ENCODE measurements at places on chromosomes 16 and 17.

DNA sequence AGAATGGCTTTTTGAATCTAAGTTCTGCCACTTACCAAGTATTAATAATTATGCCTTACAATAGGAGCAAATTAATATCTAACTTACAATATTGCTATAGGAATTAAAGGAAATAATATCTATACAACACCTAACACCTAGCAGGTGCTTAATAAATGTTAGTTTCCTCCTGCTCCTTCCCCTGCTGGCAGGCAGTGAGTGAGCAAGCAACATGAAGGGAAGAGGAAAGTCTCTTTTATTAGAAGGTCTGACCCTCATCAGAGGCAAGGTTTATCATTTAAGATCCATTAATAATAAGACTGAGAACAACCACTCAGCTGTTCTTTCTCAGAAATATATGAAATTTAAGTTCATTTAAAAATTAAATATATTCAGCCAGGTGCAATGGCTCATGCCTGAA, 6.7 kb upstream of the DYNC1LI2 start:
- DNase-seq = no peak

- DNase-seq = peak; percentile 8
Measured at GRCh38 chr17:828761-829160, 46.6 kb downstream of the MRM3 start.

- no peak for DNase-seq
Measured at GRCh38 chr16:68358951-68359350, 48.1 kb downstream of the PRMT7 start.

- DNase-seq = no peak
Measured at GRCh38 chr16:28072087-28072486, 8.6 kb upstream of the GSG1L start.

DNA sequence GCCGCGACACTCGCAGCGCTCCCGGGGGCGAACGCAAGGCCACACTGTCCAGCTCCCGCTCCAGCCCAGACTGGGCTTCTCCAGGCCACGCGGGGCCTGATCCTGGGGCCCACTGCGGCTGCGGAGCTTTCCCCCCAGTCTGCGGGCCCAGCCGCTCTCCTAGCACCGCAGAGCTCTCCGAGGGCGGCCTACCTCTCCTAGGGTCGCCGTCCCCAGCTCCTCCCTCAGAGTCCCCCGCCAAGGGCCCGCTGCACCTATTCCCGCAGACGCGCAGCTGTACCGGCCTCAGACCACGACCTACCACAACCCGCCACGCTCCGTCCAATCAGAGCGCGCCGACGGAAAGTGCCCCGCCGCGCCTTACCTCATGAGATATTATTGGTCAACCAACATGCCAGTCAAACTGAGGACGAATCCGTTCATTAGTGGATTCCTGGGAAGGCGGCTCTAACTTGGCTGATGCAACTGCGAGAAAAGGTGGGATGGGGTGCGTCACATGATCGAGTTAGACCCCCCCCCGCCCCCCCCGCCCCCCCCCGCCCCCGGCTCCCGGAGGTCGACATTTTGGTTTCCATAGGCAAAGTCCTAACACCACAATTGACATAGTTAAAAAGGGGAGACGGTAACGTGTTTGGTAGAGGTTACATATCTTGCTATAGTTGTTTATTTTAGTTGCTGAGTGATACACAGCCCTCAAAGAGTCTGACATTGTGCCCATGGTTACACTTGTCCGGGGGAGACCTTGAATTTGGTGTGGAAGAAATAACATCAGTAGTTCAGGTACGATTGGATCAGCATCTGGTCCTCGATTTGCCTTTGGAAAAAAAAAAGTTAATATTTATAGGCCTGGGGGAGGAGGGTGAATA, at the start of gene AARS1:
Gene AARS1, minus strand, starts transcription at position 278 of the 866 bp plus-strand sequence. CDS start 6,743 bp downstream, outside the sequence.
- peak; percentile 100 for DNase-seq

GRCh38 chr16:17076092-17076754, 394.5 kb downstream of the XYLT1 start:
- DNase-seq = no peak

DNA sequence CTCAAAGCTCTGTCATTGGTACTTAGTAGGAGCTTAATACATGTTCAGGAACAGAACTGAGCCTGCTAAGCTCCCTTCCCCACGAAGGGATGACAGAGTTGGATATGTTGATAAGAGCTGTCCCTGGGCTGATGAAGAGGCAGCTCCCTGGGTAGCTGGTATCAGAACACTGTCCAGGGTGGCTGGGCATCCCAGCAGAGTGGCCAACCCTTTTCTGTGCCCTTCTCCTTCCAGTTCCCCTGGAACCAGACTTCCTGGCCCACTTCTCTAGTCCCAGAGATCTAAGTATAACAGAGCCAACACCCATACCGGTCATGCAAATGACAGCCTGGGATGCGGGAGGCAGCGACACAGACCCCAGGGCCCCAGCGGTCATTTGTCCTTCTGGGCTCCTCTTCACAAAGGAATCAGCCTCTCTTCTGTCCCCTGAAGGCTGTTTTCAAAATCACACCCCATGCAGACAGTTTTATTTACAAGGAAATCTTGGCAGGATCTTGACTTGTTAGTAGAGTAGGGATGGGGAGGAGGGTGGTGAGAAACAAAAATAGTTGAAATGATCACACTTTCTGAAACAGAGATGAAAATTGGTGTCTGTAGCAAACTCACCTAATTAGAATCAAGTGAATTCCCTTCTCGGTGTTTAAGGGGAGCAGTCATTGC, 1.4 kb upstream of the RHBDL3 start:
- DNase-seq = no peak

DNA sequence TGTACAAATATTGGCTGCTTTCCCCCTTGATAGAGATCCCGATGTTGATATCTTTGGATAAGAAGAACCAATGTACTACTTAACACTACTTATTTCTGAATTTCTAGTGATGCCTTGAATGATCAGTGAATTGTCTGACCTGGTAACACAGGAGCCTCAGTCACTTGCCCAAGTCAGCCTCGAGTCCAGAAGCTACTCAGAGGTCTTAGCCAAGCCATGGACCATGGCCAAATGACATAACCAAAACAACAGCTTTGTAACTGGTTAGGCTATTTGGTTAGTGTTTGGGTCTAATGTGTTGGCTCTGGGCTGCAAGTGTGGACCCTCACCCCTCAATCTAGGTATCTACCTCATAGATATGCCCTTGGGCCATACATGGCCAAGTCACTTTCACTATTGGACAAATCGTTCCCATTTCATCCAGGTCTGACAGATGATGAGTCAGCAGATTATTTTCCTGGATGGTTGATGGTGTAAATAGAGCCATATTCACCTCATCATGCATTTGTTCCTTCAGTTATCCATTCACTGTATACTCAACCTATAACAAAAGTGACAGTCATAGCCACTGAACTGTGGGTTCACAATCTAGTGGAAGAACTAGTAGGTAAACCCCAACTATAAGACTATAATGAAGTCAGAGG, 3.5 kb downstream of the RBFOX1 start:
- DNase-seq = no peak

GRCh38 chr17:10549096-10549842, at the start of gene MYH2:
Gene MYH2 (minus strand): TSS chr17:10549658. CDS start chr17:10547920, 1,738 bp downstream.
- no peak for DNase-seq

- DNase-seq = no peak
Measured at GRCh38 chr16:23104032-23104955, 45.0 kb downstream of the USP31 start.

DNA sequence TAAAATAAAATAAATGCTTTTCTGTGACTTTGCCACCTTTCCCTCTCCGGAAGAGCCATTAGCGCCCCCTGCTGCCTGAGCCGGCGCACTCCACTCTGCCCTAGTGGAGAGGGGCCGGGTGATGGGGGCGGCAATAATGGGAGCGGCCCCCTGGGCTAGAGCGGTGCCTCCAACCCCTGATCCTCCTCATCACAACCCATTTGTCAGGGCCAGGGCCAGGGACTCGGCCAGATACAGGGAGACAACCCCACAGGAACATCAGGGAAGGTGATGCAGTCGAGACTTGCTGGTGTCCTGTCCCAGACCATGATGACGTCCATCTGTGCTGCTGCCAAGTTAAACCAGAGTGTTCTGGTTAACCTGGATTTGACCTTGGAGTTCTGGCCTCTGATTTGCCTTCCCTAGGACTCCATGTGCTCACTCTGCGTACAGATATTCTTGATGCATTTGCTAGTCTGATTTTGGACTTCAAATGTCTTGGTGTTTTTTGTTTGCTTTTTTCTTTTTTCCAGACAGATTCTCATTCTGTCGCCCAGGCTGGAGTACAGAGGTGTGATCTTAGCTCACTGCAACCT, 46.1 kb upstream of the BPTF start:
- peak; percentile 70 for DNase-seq

DNA sequence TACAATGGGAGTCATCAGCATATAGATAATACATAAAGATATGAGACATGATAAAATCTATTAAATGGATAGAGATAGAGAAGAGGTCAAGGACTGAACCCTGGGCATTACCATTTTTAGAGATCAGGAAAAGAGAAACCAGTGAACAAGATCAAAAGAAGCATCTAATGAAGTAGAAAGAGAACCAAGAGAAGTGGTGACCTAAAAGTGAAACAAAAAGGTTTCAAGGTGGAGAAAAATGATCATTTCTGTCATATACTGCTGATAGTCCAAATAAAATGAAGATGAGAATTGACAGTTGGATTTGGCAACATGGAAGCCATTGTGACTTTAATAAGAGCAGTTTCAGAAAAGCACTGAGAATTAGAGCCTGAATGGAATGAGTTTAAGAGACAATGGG, 165.1 kb downstream of the PPM1E start:
- DNase-seq = no peak

GRCh38 chr16:143047-143446, 4.6 kb upstream of the NPRL3 start:
- no peak for DNase-seq

DNA sequence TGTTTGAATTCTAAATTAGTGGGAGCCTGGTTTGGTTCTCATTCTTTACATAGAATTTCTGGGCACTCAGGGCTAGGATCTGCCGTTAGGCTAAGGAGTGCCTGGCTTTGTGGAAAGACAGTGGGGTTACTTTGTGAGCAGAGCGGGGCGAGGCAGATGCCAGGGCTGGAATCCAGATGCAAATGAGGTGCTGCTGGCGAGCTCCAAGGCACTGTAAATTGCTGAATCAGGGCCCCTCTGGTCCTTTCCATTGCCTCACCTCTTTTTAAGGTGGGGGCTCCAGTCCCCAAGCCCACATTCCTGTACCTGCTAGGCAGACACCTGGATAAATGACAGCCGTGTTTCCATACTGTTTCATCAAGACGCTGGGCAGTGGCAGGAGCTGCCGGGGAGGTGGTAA, 33.8 kb downstream of the PIPOX start:
- no peak for DNase-seq

All from fibroblast of the aortic adventitia (primary cell).